Stimulated activated naive CD4-positive, alpha-beta T cell (primary cell): ENCODE measurements at places on chromosomes 12 and 14.
A peak's percentile ranks its signal among the peaks of the same experiment; 100 is the strongest.

GRCh38 chr14:34436960-34437728 lies 24.9 kb downstream of the SPTSSA start:
- no peak for DNase-seq

DNA sequence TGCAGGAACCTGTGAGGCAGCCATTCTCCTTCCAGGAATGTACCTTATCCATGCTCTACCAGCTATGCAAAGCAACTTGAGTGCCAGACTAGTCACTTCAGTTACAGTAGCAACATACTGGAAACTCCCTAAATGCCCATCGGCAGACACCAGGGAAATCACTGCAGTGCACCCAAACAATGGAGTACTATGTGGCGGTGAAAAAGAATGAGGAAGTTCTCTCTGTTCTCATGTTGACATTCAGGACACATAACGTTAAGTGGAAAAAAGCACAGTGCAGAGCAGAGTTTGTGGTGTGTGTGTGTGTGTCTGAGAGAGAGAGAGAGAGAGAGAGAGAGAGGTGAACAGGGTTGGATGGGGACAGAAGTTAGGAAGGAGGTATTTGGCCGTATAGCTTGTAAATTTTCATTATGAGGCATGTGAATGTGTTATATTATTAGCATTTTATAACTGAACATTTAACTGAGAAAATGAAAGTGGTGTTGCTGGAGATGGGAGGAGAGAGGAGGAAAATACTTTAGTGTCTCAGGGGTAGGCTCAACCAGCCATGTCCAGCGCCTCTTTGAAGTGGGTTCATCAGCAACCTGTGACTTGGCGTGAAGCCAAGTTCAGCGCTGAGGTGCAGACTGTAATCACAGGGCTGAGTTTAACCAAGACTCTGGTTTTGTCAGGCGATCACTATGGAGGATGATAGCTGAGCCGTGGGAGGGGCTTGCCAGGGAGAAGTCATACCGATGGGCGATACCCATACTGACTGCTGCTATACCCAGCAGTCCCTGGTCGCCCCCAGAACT lies 17.3 kb downstream of the TNFAIP2 start:
- DNase-seq = no peak

DNA sequence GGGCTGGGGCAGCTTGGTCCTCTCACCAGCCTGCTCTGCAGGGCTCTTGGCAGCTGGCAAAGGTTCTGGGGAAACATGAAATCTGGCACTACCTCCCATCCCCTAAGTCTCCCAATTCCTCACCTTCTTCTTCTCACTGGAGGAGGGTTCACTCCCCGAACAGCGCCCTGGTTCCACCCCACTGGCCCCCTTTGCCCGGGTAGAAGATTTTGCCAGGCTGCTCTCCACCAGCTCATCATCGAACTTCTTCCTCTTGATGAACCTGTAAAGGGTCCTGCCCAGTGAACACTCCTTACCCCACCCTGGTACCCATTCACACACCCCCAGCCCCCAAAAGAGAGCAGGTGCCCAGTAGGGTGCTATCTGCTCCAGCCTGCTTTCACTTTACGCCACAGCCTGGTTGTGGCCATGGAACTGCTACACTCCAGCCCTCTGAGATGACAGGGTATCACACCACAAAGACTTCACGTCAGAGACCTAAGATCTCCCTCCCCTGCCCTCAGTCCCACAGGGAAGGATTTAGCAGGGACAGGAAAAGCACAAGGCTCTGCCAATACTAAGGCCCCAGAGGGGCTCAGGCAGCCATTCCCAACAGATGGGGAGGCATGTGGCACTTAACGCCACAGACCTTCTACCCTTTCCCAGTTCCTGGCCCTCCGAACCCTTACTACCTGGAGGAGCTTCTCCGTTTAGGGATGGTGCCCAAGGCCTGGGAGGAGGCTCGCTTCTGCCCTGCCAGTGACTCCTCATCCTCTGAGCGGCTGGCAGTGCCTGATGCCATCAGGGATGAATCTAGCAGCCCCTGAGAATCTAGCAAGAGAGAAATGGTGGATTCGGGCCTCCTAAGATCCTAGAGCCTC lies 2.3 kb downstream of the MCRS1 start:
- no peak for DNase-seq

DNA sequence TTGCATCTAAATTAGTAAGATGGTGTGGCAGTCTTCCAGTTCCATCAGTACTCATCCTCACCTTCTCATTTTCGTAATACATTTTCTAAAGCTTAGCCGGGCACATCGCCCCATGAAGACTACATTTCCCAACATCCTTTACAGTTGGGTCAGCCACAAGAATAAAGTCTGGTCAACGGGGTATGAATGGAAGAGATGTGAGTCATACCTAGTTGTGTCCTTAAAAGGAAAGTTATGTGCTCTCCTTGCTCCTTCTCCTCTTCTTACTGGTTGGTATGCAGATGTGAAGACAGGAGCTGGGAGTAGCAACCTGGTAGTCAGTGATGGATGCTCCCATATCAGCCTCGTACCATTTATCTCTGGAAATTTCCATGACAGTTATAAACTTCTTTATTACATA lies 35.9 kb upstream of the EGLN3 start:
- DNase-seq = no peak

GRCh38 chr12:31570880-31571279 lies 20.1 kb downstream of the DENND5B start:
- DNase-seq = no peak

DNA sequence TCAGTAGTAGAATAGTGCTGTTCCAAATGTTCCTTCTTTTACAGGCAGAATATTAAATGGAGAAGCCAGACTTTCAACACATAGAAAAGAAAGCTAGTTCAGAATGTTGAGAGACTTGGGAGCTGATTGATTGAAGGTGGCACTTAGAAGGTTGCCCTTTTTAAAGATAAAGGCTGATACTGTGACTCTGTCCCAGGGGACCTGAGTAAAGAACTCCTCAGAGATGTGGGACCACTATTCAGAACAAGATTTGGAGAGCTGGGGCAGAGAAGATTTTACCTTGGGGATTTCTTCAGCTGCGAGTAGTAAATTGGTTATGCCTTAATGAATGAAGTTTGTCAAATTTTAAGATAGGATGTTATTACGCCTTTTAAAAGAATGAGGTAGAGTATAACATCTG lies 21.4 kb upstream of the BTG1 start:
- DNase-seq = no peak

DNA sequence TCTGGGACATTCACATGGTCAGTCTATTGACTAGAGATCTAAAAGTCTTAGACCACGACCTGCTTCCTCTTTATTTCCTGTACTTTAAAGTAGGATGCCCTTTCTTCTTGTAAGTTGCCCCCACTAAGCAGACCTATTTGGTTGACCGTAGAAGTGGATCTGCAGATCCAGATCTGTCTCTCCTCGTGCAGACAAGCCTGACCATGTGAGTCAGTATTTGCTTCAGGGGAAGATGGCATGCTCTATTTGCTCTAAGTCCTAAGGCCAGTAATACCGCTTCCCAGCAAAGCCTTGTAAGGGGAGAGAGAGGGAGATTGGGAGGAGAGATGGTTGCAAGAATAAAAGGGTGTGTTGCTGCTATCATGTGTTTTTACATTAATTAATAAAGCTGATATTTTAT lies 46.8 kb downstream of the KCNC2 start:
- no peak for DNase-seq

DNA sequence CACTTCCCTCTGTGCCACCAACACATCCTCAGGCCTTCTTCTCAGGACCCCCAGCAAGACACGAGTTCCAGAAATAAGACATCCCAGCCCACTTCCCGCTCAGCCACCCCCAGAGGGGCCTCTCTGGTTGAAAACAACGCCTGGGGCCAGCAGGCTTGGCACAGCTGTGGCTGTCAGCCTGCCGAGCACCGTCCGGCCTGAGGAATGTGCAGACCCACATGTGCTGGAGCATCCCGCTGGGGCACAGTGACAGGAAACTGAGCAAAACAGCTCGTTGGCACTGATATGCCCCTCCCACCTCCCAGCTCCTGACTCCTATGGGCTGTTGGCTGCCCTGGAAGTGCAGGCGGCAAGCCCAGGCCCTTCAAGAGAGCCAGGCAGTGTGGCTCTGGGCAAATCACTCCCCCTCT lies 1.4 kb downstream of the SYNE3 start:
- no peak for DNase-seq

DNA sequence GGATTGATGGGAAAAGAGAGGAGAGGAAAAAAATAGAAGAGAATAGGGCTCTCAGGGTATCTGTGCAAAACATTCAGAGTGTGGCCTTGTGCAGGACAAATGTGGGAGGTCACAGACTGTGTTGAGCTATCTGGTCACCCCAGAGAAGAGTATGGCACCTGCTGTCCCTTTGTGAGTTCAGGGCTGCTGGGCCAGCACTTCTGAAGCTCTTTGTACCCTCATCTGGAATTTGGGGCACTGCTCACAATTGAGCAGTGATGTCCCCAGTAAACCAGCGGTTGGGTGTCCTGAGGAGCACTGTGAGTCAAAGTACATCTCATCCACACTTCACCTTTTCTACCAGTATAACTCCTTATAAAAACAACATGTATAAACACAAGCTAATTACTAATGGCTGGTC lies 2.6 kb upstream of the KRT81 start:
- no peak for DNase-seq

- no peak for DNase-seq
These were observed 7.7 kb downstream of the KCNH3 start for GRCh38 chr12:49546481-49546880.

DNA sequence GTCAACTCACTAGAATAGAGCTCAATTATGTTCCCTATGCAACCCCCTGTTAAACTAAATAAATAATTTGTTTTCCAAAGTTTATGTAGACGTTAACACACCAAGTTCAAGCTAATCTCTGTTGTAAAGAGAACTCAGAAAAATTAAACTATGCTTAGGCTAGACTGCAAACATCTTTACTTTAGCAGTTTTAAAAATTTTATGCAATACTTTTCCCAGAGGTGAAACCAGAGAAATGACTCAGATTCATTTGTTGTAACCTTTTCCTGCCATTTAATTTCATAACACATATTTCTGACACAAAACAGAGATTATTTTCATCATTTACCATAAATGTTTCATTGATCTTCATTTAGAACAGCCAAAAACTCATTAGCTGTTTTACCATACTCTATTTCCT lies 27.4 kb downstream of the ABCC9 start:
- no peak for DNase-seq

DNA sequence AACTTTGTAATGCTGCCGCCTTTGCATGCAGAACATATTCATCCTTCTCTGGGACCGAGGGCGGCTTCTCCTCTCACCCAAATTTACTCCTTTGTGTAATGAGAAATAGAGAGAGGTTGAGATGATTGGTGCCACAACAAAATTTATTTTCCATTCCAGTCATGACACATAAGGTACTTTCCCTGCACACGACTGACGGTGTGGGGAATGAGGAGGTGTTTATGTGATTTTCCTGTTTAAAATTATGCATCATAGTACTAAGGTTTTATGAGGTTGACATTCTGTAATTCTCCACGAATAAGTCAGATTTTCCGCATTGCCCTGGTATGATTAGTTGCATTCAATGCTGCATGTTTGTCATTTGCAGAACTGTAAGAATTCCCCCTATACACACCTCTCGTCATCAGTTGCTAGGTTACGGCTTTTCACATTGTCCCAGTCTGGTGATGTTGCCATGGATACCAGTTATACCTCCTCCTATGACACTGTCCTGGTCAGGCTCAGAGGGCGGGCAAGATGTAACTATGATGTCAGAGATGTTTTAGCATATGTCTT lies 23.1 kb downstream of the BICDL1 start:
- peak; percentile 42 for DNase-seq

DNA sequence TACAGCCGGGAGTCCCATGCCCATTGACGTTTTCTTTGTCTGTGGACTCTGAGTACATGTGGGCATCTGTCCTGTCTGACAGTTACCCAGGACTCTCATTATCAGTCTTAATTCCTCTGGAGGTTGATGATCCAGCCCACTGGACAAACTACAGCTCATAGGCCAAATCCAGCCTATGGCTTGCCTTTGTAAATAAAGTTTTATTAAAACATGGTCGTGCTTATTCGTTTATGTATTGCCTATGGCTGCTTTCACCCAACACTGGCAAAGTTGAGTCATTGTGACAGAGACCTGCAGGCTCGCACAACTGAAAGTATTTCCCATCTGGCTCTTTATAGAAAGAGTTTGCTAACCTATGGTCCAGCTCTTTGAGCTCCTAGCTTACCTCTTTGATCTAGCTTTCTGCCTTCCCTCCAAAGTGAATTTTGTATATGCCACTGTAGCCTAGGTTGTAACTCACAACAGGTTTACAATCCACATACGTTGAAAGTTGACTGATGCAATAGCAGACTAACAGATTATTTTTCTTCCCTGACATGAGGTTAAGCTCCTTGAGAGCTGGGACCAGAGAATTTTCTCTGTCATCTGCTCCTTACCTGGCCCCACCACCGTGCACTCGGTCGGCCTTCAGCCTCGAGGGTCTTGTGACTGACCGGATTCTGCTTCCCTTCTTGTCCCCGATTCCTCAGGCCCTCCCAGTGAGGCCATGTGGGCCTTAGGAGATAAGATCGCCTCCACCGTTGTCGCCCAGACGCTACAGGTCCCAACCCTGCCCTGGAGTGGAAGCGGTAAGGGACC lies 57.3 kb downstream of the ACACB start:
- DNase-seq = no peak

DNA sequence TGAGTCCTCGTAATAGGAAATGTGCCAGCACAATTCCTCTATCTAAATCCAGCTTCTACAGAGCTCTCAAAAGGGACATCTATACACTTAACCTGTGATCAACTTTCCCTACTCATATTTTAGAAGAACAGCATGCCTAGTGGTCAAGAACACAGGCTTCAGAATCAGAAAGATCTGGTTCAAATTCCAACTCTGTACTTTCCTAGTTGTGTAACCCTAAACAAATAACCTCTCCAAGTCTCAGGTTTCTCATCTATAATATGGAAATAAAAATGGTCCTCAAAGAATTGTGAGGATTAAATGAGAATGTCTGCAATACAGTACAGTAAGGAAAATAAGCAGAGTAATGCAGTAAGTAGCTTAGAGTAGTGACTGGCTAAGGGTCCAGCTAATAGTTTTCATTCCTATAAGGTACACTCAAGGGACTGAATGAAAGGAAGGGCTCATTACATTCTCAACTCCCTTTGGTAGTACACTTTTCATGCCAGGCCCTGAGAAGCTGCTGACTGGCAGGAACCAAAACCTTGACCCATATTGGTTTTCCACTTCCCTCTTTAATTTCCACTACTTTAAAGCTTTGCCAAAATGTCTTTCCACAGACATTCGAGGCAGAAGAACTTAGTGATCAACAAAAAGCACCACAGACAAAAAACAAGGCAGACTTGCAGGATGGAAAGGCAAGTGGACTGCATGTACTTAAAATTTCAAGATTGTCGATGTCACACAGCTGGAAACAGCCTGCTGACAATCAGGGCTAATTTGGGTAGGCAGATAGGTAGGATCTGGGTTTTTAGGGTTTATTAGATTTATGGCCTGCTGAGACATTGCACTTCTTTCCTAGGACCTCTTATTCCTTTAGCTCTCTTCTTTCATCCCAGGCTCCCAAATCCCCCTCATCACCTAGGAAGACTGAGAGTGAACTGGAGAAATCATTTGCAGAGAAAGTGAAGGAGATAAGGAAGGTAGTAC lies 4.3 kb downstream of the CCDC196 start:
- DNase-seq = no peak

- DNase-seq = no peak
These were observed 96.2 kb upstream of the PTPRB start for GRCh38 chr12:70733385-70733784.

- no peak for DNase-seq
These were observed 11.5 kb upstream of the SCARB1 start for GRCh38 chr12:124874988-124875802.

- DNase-seq = no peak
These were observed 624 bp upstream of the PWP1 start for GRCh38 chr12:107684990-107685359.
